Left renal pelvis (tissue), 4 donors: ENCODE measurements at places on chromosomes 5 and 9. TPM values are rescaled to one million over a fixed set of nuclear protein-coding genes. Genes with fewer than 3 reads are reported as not detected.

The CCDC192 gene
- 0.73 TPM for polyA plus RNA-seq

The IFNA10 gene
- polyA plus RNA-seq, result not detected

The IL3 gene
- polyA plus RNA-seq, result not detected

The SCGB3A2 gene
- polyA plus RNA-seq, result not detected

The PLPP7 gene
- polyA plus RNA-seq, result 3.4 TPM

The PCDHGA5 gene
- polyA plus RNA-seq, result 6.1 TPM

The PFN3 gene
- polyA plus RNA-seq, result 0.26 TPM

The GPRIN1 gene
- polyA plus RNA-seq, result 1.3 TPM

The C5orf46 gene
- not detected for polyA plus RNA-seq

The SPEF2 gene
- polyA plus RNA-seq, result 62.4 TPM

The SHOC1 gene
- polyA plus RNA-seq, result 0.14 TPM

The LCN1 gene
- polyA plus RNA-seq, result not detected

The GLRA1 gene
- not detected for polyA plus RNA-seq

The SLC27A4 gene
- polyA plus RNA-seq, result 22.6 TPM

The OR1Q1 gene
- not detected for polyA plus RNA-seq

The OTULIN gene
- polyA plus RNA-seq, result 20.5 TPM

The CDX1 gene
- 0.40 TPM for polyA plus RNA-seq
